ENCODE measurements at places on chromosomes 11 and 22. TPM values are rescaled to one million over a fixed set of nuclear protein-coding genes. Genes with fewer than 3 reads are reported as not detected.

DNA sequence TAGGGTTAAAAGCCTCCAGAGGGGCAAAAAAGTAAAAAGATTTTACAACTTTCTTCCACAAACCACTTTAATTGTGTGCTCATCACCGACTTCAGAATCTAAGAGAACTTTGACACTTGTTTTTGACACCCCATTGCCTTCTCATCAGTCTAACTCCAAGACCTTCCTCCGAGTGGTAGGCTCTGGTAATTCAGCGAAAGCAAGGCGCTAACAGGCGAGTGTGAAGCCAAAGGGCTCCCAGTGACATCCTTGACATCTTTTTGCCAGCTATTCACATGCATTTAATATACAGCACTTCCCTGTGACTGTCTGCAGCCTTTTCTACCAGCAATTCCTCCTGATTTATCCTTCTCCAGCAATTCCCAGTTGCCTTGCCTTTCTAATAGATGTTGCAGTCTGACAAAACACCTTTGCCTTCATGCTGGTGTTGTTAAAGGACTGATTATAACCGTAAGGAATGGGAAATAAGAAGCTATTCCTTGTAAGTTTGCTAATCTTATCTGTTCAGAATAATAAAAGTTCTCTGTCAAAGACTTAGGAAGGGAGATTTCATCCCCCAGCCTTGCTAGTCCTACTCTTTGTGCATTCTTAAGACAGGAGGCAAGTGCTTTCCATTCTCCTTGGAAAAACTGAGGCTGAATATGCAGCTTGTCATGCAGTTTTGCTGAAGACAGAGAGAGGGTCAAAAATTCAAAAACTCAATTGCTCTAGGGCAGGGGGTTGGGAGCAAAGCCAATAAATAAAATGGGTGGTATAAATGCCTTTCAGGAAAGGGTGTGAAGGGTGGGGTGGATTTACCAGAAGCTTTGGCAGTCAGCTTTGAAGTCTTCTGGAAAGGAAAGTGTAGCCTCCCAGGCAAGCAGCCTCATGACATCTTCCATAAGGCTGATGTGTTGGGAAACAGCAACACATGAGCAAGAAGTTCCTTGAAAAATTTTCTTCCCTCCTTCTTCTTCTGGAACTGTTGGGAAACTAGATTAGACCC is 39.1 kb downstream of the SNX19 start:
- peaks cover 53% of the 10 kb centered on the region for H3K36me3 ChIP-seq
- no peak overlapping the region for H3K4me3 ChIP-seq
- DNase-seq: no peak

- no peaks in the 10 kb centered on the region for H3K27me3 ChIP-seq
- DNase-seq: peak; percentile 76
- H3K4me3 ChIP-seq: no peak overlapping the region
- peaks cover 93% of the 10 kb centered on the region for H3K4me1 ChIP-seq
- peak overlapping the region; percentile 98 for H3K27ac ChIP-seq
Observed at GRCh38 chr22:46107753-46108563, 42.4 kb upstream of the PPARA start.

- H3K27ac ChIP-seq: no peak overlapping the region
- peak; percentile 20 for DNase-seq
- H3K36me3 ChIP-seq: no peaks in the 10 kb centered on the region
- no peak overlapping the region for H3K4me3 ChIP-seq
- H3K4me1 ChIP-seq: no peaks in the 10 kb centered on the region
Observed at GRCh38 chr11:78586452-78587046, 11.9 kb upstream of the NARS2 start.

- H3K27me3 ChIP-seq: no peaks in the 10 kb centered on the region
- H3K27ac ChIP-seq: no peak overlapping the region
- no peak overlapping the region for H3K4me3 ChIP-seq
- H3K36me3 ChIP-seq: no peaks in the 10 kb centered on the region
- H3K4me1 ChIP-seq: 0 out of 2 replicates have a peak, but pooled peaks cover 5% of the 10 kb centered on the region
Observed at GRCh38 chr22:40249286-40249685, 71.6 kb downstream of the TNRC6B start.

GRCh38 chr11:62694455-62695167 is 5.3 kb upstream of the LRRN4CL start:
- H3K27me3 ChIP-seq: no peaks in the 10 kb centered on the region
- H3K36me3 ChIP-seq: peaks cover 19% of the 10 kb centered on the region
- peaks cover 3% of the 10 kb centered on the region for H3K4me1 ChIP-seq
- DNase-seq: peak; percentile 81

DNA sequence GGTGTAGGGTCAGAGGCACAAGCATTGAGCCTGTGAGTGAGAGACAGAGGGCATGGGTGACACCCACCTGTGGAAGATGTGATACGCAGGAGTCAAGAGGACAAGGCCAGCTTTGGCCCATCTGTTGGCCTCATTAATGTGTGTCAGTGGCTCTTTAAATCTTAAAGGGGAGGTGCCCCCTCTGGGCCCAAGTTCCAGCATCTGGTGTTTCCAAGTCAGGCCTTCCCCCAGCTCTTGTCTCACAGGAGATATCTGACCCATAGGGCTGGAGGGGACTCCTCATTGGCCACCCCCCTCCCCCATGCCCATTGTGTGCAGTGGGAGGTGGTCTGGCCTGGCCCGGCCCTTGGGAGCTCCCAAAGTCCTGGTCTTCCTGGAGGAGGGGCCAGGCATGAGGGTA is 8.9 kb downstream of the KCNK7 start:
- peaks cover 21% of the 10 kb centered on the region for H3K36me3 ChIP-seq
- H3K27me3 ChIP-seq: no peaks in the 10 kb centered on the region
- H3K4me1 ChIP-seq: no peaks in the 10 kb centered on the region
- no peak overlapping the region for H3K27ac ChIP-seq
- DNase-seq: peak; percentile 75

GRCh38 chr11:113193946-113194345 is 120.4 kb upstream of the TTC12 start:
- peak; percentile 62 for DNase-seq
- H3K4me1 ChIP-seq: peaks cover 46% of the 10 kb centered on the region
- H3K27ac ChIP-seq: no peak overlapping the region
- H3K36me3 ChIP-seq: no peaks in the 10 kb centered on the region
- H3K27me3 ChIP-seq: no peaks in the 10 kb centered on the region
- H3K4me3 ChIP-seq: no peak overlapping the region

DNA sequence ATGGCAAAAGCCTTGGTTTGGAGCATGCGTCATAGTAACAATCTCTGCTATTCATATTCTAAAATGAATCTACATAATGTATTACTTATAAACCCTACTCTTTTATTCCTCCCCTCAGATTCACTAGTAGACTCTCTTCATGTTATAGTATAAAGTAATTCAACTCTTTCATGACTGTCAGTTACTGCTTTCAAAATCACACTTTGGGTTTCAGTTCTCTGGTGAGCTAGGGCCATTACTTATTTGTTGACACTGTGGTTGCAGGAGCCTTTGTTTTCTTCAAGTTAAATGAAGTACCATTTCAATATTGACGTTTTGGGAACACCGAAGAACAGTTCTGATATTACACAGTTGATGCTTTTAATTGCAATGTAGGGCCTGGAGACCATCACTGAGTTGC is 378.4 kb downstream of the DDX10 start:
- H3K27ac ChIP-seq: no peak overlapping the region
- no peaks in the 10 kb centered on the region for H3K4me1 ChIP-seq

DNA sequence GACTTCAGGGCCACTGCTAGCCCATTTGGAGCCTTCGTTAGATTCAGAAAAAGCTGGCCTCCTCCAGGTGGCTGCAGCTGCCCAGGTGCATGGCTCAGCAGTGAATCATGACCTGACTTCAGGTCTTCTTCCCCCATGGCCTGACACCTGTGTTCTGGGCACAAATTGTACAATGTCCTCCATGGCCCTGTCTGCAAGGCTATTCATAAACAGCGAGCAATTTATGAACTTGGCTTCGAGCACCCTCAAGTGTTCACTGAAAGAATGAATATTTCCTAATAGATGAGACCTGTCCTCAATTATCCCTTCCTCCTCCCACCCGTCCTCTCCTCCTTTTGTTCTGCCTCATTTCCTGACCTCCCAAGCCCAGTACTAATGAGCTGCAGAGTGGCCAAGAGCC is 12.2 kb upstream of the VPS37C start:
- no peak for DNase-seq
- H3K4me3 ChIP-seq: no peak overlapping the region
- H3K36me3 ChIP-seq: no peaks in the 10 kb centered on the region
- no peaks in the 10 kb centered on the region for H3K4me1 ChIP-seq
- H3K27me3 ChIP-seq: peaks cover 30% of the 10 kb centered on the region
- H3K27ac ChIP-seq: no peak overlapping the region

DNA sequence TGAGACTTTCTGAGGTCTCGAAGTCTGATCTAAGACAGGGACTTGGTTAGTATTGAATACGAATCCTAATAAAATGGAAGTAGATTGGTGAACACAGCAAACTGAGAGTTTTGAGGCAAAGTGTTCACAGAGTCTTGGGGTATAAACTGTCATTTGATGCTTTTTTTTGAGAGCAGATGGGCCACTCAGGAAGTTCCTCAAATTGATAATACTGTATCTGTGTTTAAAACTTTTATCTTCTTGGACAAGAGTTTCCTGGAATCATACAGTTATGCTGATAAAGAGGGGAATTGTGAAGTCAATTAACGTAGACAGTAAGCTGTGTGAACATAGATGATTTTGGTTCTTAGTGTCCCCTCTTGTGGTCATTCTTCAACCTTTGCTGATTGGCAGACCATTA is 80.0 kb upstream of the CLPB start:
- no peak overlapping the region for H3K4me3 ChIP-seq
- no peaks in the 10 kb centered on the region for H3K4me1 ChIP-seq
- H3K27ac ChIP-seq: no peak overlapping the region
- H3K27me3 ChIP-seq: no peaks in the 10 kb centered on the region

GRCh38 chr11:125479137-125479536 is 16.9 kb downstream of the FEZ1 start:
- H3K36me3 ChIP-seq: no peaks in the 10 kb centered on the region
- H3K4me3 ChIP-seq: no peak overlapping the region
- DNase-seq: no peak
- H3K27ac ChIP-seq: no peak overlapping the region
- H3K27me3 ChIP-seq: no peaks in the 10 kb centered on the region
- H3K4me1 ChIP-seq: peaks cover 4% of the 10 kb centered on the region

YAP1 gene
- 50.8 TPM for polyA plus RNA-seq

CCDC188 gene
- 21.1 TPM for polyA plus RNA-seq

IGSF9B gene
- polyA plus RNA-seq: 0.96 TPM

MAML2 gene
- 20.1 TPM for polyA plus RNA-seq
